ENCODE measurements at places on chromosomes 7 and 10. TPM values are rescaled to one million over a fixed set of nuclear protein-coding genes. Genes with fewer than 3 reads are reported as not detected.

The ACTL6B gene
- total RNA-seq, result not detected

The TMEM229A gene
- total RNA-seq, result not detected

The SFRP5 gene
- total RNA-seq, result 0.38 TPM

- no peak for DNase-seq
Observed at GRCh38 chr10:24207341-24207740, 1.6 kb upstream of the KIAA1217 start.

GRCh38 chr7:36148422-36149065 lies 4.5 kb upstream of the EEPD1 start:
- no peak for DNase-seq

The HACD1 gene
- 83.0 TPM for total RNA-seq

The ADCY1 gene
- total RNA-seq, result 13.7 TPM

The SCART1 gene
- total RNA-seq, result 3.4 TPM

The EMX2 gene
- 3.6 TPM for total RNA-seq

- no peak for DNase-seq
Observed at GRCh38 chr7:133382775-133383559, 130.1 kb downstream of the EXOC4 start.

GRCh38 chr10:10462151-10462941 lies 555.3 kb upstream of the CELF2 start:
- DNase-seq, result no peak

DNA sequence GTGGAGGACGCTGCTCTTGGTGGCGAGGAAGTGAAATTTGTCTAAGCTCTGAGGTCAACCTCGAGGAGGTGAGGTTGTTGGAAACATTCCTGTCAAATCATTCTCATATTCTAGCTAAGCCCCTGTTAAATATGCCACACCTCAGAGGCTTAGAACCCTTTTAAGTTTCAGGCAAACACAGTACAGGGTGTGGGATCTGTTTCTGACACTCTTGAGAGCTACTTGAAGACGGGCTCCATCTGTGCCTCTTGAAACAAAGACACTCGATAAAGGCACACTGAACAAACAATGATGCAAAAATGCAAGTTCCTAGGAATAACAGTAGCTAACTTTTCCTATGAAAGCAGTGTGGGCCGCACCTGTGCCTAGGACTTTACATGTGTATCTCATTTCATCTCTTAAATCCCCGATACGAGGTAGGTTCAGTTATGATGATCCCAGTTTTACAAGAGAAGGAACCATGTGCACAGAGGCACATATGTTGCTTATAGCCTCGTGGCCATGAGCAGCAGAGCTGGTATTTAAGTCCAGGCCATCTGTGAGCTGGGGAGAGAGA lies 299.2 kb downstream of the CCDC3 start:
- no peak for DNase-seq

- no peak for DNase-seq
Observed at GRCh38 chr10:105837951-105838350, 1196.9 kb downstream of the SORCS3 start.

DNA sequence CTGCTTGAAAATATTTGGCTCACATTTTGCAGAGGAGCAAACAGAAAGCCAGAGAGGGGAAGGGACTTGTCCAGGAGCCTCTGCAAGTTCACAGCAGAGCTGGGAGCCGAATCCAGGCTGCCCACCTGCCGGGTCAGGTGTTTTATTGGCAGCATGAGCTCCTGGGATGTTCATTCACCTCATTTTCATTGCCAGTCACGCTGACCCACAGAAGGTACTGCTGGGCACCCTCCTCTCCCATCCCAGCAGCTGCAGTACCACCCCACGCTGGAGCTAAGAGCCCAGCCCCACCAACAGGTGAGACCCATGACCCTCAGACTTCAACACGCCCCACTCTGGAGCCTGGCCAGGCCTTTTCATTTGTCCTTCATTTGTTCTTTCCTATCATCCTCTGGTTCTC lies 102.7 kb downstream of the GRID1 start:
- no peak for DNase-seq

DNA sequence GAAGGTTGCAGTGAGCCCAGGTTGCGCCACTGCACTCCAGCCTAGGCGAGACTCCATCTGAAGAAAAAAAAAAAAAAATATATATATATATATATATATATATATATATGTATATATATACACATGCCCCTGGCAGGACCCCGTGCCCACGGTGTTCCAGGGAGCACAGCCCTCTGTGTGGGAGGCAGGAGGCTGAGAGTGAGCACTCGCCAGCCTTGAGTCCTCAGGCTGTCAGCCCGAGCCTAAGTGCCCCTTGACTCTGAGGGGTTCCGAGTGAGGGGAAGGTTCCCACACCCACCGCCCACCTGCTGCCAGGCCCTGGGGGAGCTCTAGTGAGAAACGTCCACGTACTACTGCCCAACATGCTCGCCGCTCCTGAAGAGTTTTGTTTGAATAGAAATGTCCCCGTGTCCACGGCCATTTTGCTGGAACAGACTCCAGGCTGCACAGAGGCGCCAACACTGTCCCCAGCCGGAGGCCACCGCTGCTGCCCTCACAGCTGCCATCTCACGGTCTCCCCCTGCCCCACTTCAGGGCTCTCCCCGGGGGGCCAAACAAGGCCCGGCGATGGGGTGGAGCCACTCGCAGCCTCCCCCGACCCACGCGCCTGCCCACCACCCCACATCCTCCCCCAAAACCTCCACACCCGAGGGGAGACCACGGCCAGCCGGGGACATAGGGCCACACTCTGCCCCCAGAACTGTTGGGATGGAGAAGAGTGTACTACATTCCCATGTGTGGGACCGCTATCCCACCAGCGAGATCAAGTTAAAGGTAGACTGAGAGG lies 62.8 kb upstream of the EBF3 start:
- peak; percentile 69 for DNase-seq

DNA sequence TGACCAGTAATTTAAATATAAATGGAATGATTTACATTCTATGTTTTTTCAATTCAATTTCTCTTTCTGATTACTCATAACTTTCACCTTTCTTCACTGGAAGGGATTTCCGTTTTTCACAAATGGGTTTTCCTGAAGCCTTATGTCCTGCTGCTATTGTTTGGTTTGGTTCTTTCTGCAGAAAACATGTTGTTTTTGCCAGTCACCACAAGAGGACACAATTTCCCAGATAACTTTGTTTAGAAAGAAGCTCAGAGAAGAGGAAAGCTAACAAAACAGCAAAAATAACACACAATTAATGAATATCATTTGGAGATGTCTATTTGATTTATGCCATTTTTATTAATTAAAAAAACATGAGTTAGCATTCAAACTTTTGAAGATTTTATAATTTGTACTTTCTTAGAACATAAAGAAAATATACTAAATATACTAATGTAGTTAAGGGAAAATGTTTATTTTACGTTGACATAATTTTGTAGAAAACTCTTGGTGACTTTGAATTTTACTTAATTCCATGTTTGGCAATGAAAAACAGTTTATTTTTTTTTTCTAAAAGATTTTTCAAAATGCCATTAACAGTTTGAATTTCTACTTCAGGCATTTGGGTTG lies 4.6 kb upstream of the TWIST1 start:
- no peak for DNase-seq

The PI4K2A gene
- 15.9 TPM for total RNA-seq

- DNase-seq, result no peak
Observed at GRCh38 chr7:54907981-54908380, 110.8 kb upstream of the EGFR start.

The VWA2 gene
- not detected for total RNA-seq

The PKD2L1 gene
- not detected for total RNA-seq

GRCh38 chr7:40827222-40828085 lies 692.6 kb downstream of the SUGCT start:
- DNase-seq, result no peak

The TEX36 gene
- not detected for total RNA-seq

DNA sequence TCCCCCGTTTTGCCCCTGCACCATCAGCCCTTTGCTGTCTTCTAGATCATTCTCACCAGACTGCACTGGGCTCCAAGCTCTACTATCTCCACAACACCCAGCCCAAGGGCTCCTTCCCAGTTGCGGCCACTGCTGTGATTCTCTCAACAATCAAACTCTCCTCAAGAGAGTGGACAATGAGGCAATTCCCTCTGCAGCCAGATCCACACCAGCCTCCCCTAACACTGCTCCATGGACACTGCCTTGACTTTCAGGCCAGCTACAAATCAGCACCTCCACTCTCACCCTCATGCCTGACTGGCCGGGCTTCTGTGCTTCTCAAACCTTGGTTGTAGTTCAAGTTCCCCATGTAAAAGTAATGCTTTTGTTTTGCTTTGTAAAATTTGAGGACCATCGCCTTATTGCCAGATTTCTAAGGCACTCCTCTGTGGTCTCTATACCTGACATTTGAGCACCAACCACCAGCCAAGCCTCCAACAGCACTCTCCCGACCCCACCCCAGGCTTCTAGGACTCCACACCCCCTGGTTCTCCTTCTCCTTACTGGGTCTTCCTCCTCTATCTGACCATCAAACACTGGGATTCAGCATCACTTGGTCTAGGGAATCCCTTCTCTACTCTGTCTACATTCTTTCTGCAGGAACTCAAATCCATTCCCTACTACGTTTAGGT lies 45.4 kb downstream of the PPIF start:
- peak; percentile 59 for DNase-seq

- DNase-seq, result no peak
Observed at GRCh38 chr10:74055383-74056049, 57.6 kb downstream of the VCL start.

The ESYT2 gene
- total RNA-seq, result 145 TPM

GRCh38 chr10:114638821-114639625 lies 19.1 kb downstream of the ABLIM1 start:
- no peak for DNase-seq

DNA sequence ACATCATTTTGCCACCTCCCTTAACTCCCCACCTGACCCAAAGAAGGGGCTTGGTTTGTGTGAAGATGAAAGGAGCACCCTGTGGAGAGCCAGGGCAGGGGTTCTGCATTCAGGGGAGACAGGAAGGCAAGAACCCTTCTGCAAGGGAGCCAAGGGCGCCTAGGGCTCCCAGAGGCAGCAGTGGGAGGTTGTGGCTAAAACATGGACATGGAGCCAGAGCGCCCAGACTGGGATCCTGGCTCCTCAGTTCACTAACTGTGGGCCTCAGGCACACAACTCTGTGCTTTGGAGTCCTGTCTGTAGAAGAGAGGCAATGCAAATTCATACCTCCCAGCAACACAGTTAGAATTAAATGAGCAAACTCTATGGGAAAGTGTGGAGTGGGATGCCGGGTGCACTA lies 123.1 kb upstream of the MACROH2A2 start:
- DNase-seq, result no peak

DNA sequence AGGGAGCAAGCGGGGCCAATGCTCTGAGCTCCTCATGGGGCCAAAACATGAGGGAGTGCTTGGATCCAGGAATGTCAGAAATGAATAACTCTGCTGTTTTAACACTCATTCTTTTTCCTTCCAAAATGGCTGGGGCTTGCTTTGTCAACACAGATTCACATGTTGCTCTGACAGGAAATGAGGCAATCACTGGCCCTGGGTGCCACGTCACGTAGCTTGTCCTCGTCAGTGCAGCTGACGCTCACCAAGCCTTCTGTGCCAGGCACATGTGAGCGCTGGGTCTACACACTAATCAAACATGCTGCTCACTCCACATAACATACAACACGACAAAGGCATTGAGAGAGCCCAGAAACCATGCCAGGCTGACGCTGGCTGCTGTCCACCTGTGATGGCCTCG lies 198.9 kb downstream of the WDR37 start:
- DNase-seq, result peak; percentile 60

DNA sequence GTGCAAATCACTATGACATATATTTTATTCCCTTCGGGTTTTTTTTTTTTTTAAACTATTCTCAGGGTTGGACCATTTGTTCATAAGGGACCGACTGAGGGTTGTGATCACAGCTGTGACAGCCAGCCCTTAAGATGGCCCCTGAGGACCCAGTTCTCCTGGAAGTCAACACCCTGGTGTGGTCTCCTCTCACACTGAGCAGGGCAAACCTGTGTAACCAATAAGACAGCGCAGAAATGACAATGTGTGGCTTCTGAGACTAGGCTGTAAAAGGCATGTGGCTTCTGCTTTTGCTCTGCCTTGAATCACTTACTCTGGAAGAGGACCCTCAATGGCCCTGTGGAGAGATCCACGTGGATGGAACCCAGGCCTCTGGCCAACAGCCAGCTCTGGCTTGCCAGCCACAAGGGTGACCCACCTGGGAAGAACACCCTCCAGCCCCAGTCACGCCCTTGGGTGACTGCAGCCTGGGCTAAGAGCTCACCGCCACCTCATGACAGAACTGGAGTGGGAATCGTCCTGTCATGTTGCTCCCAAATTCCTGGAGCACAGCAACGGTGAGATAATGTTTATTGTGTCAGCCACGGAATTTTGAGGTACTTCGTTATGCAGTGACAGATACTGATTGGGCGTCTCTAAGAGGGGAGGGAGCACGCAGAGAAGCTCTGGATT lies 127.1 kb downstream of the CLEC2L start:
- DNase-seq, result no peak

DNA sequence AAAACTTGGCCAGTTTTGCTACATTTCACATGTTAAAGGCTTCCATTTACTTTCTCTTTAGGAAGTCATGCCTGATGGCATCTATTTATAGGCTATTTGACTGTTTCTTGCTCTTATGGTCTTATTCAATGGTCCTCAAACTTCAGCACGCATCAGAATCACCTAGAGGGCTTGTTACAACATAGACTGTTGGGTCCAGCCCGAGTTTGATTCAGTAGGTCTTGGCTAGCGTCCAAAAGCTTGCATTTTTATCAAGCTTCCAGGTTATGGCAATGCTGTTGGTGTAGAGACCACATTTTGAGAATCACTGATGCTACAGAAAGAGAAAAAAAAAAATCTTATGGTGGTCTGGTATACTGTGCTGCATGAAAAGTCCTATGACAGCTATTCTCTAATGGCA lies 51.9 kb downstream of the MTPN start:
- no peak for DNase-seq

The SNX8 gene
- 35.9 TPM for total RNA-seq

- no peak for DNase-seq
Observed at GRCh38 chr7:55501611-55502010, 70.7 kb downstream of the VOPP1 start.

DNA sequence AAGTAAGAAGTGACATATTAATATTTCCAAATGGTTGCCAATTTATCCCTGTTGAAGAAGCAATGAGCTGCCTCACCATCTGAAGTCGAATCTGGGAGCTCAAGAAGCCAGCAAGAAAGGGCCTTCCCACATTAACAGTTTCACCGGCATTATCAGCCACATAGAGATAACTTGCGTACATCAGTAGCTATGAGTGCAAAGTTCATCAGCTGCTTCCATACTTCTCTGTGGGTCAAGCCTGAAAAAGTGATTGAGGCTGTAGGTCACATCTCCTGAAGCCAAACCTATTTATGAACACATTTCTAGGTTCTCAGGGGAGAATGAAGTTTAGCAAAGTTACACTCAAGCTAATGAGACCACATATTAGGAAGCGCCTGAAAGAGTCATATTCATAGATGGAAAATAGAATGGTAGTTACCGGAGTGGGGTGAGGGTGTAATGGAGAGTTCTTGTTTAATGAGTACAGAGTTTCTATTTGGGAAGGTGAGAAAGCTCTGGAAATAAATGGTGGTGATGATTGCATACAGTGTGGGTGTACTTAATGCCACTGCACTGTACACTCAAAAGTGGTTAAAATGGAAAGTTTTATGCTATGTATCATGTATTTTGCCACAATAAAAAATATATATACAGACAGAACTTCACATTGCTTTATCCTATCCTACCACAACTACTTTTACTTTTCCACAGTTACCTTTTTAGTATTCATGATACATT lies 189.3 kb upstream of the SP4 start:
- DNase-seq, result no peak

- no peak for DNase-seq
Observed at GRCh38 chr10:32253821-32254220, 93.1 kb downstream of the EPC1 start.

Measured in posterior vena cava (tissue), 2 donors.